Naive thymus-derived CD4-positive, alpha-beta T cell (primary cell): ENCODE measurements at places on chromosomes 12 and 14. TPM values are rescaled to one million over a fixed set of nuclear protein-coding genes. Genes with fewer than 3 reads are reported as not detected.

TBX3 gene
- not detected for total RNA-seq

PKP2 gene
- total RNA-seq = 0.32 TPM

ETV6 gene
- total RNA-seq = 62.1 and 63.0 TPM in 2 replicates

ENDOU gene
- total RNA-seq = not detected

PTCSC3 gene
- total RNA-seq = not detected

SLCO1A2 gene
- not detected in 2 replicates for total RNA-seq

GRCh38 chr14:104382361-104383087, 197.0 kb upstream of the C14orf180 start:
- H3K27me3 ChIP-seq = no peaks in the 10 kb centered on the region
- no peaks in the 10 kb centered on the region for H3K4me1 ChIP-seq
- H3K36me3 ChIP-seq = no peaks in the 10 kb centered on the region

- no peaks in the 10 kb centered on the region for H3K4me1 ChIP-seq
- peaks cover 5% of the 10 kb centered on the region for H3K36me3 ChIP-seq
- H3K27ac ChIP-seq = no peak overlapping the region
- DNase-seq = no peak
- no peaks in the 10 kb centered on the region for H3K27me3 ChIP-seq
- no peak overlapping the region for H3K4me3 ChIP-seq
These were observed 116.9 kb upstream of the ATF1 start for GRCh38 chr12:50647031-50647430.

GRCh38 chr12:108855284-108856169, 1.9 kb downstream of the SSH1 start:
- peaks cover 23% of the 10 kb centered on the region for H3K4me1 ChIP-seq
- H3K27me3 ChIP-seq = no peaks in the 10 kb centered on the region
- H3K4me3 ChIP-seq = no peak overlapping the region
- H3K27ac ChIP-seq = peak overlapping the region; percentile 62

- no peaks in the 10 kb centered on the region for H3K27me3 ChIP-seq
- peak overlapping the region; percentile 47 for H3K4me3 ChIP-seq
- H3K27ac ChIP-seq = no peak overlapping the region
- peak; percentile 31 for DNase-seq
- no peaks in the 10 kb centered on the region for H3K4me1 ChIP-seq
- no peaks in the 10 kb centered on the region for H3K36me3 ChIP-seq
These were observed 68.6 kb upstream of the MAX start for GRCh38 chr14:65170768-65171507.

DNA sequence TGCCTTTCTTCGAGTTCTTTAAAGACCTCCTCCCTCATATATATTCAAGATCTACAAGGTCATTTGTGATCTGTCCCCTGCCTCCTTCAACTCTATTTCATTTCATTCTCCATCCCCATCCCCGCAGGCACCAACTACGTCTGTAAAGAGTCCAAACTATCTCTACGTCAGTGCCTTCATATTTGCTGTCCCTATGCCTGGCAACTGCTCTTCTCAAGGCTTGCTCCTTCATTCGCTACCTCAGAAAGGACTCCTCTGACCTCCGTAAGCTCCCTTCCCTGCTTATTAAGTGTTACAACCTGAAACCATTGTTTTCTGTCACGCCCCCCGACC, 650 bp downstream of the LLPH start:
- peaks cover 23% of the 10 kb centered on the region for H3K4me1 ChIP-seq
- peak overlapping the region; percentile 87 for H3K27ac ChIP-seq
- no peak for DNase-seq
- H3K27me3 ChIP-seq = no peaks in the 10 kb centered on the region
- H3K4me3 ChIP-seq = peak overlapping the region; percentile 99
- no peaks in the 10 kb centered on the region for H3K36me3 ChIP-seq

DNA sequence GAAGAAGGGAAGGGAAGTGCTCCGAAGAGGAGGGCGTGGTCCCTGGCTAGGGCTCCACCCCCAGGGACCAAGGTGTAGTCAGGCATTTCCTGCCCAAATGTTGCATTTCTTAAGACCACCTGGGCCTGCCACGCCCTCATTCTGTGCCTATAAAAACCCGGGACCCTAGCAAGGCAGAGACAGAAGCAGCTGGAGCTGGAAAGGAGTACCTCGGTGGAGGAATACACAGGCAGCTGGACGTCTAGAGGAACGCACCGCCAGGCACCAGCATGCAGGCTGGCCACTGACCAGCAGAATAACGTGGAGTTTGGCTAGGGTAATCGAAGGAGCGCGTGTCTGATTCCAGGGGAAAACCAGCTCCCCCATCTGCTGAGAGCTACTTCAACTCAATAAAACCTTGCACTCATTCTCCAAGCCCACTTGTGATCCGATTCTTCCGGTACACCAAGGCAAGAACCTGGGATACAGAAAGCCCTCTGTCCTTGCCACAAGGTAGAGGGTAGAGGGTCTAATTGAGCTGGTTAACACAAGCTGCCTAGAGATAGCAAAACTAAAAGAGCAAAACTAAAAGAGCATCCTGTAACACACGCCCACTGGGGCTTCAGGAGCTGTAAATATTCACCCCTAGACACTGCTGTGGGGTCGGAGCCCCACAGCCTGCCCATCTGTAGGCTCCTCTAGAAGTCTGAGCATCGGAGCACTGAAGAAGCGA, 21.0 kb downstream of the CFL2 start:
- DNase-seq = peak; percentile 8
- H3K4me3 ChIP-seq = no peak overlapping the region
- no peaks in the 10 kb centered on the region for H3K36me3 ChIP-seq
- H3K27me3 ChIP-seq = no peaks in the 10 kb centered on the region
- peaks cover 5% of the 10 kb centered on the region for H3K4me1 ChIP-seq

GRCh38 chr14:61177279-61178225, 103.6 kb downstream of the TMEM30B start:
- no peak overlapping the region for H3K27ac ChIP-seq
- peaks cover 8% of the 10 kb centered on the region for H3K4me1 ChIP-seq
- no peaks in the 10 kb centered on the region for H3K27me3 ChIP-seq
- H3K4me3 ChIP-seq = peak overlapping the region; percentile 22

DNA sequence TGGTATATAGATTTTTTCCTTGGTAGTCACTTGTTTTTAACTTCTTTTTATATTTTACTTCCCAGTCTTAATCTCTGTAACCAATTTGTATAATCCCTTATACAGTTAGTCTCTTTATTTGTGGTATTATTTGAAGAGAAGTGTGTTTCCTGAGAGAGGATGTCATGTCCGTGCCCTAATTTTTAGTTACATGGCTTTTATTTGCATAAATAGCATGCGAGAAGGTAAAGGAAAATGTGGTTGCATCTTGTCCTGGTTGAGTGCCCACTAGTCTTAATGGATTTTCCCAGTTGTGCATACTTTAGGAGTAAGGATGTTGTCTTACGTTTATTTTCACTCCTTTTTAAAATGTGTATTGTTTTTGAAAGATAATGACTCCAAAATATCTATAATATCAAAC, 27.5 kb downstream of the RAP1B start:
- H3K27ac ChIP-seq = no peak overlapping the region
- H3K4me1 ChIP-seq = peaks cover 76% of the 10 kb centered on the region
- peaks cover 5% of the 10 kb centered on the region for H3K36me3 ChIP-seq
- no peak for DNase-seq
- no peaks in the 10 kb centered on the region for H3K27me3 ChIP-seq

GRCh38 chr12:28443337-28443736, 253.1 kb downstream of the CCDC91 start:
- no peak overlapping the region for H3K4me3 ChIP-seq
- no peak overlapping the region for H3K27ac ChIP-seq
- H3K36me3 ChIP-seq = no peaks in the 10 kb centered on the region

GRCh38 chr12:68364328-68364727, 32.2 kb upstream of the MDM1 start:
- peak overlapping the region; percentile 80 for H3K27ac ChIP-seq
- H3K27me3 ChIP-seq = no peaks in the 10 kb centered on the region
- no peak for DNase-seq
- H3K36me3 ChIP-seq = no peaks in the 10 kb centered on the region

GRCh38 chr12:12267742-12268200, 927 bp upstream of the LRP6 start:
- H3K27ac ChIP-seq = no peak overlapping the region
- DNase-seq = no peak
- H3K4me1 ChIP-seq = peaks cover 8% of the 10 kb centered on the region
- peak overlapping the region; percentile 86 for H3K4me3 ChIP-seq

- no peaks in the 10 kb centered on the region for H3K36me3 ChIP-seq
- H3K4me3 ChIP-seq = no peak overlapping the region
- H3K27ac ChIP-seq = no peak overlapping the region
- DNase-seq = no peak
- H3K27me3 ChIP-seq = no peaks in the 10 kb centered on the region
- no peaks in the 10 kb centered on the region for H3K4me1 ChIP-seq
These were observed 77.6 kb upstream of the SLC35F4 start for GRCh38 chr14:57943541-57943940.

DNA sequence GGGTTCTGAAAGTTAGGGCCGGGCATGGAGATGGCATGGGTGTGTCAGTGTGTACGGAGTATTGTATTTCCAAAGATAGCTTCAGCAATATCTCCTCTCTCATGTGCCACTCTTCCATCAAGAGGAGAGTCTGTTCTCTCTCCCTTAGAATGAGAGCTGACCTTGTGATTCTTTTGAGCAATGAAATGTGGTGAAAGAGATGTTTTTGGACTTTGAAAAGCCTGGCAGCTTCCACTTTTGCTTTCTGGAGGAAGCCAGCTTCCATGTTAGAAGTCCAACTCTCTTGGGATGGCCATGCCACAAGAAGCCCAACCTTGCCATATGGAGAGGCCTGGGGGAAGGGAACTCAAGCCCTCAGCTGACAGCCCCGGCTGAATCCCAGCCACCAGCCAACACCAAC, 72.4 kb upstream of the GZMB start:
- H3K36me3 ChIP-seq = no peaks in the 10 kb centered on the region
- H3K4me1 ChIP-seq = no peaks in the 10 kb centered on the region
- no peak for DNase-seq
- H3K27ac ChIP-seq = no peak overlapping the region
- H3K27me3 ChIP-seq = no peaks in the 10 kb centered on the region

GRCh38 chr14:33796356-33796755, 154.5 kb downstream of the EGLN3 start:
- H3K27me3 ChIP-seq = no peaks in the 10 kb centered on the region
- H3K4me3 ChIP-seq = no peak overlapping the region
- no peak for DNase-seq
- H3K36me3 ChIP-seq = no peaks in the 10 kb centered on the region
- no peak overlapping the region for H3K27ac ChIP-seq

DNA sequence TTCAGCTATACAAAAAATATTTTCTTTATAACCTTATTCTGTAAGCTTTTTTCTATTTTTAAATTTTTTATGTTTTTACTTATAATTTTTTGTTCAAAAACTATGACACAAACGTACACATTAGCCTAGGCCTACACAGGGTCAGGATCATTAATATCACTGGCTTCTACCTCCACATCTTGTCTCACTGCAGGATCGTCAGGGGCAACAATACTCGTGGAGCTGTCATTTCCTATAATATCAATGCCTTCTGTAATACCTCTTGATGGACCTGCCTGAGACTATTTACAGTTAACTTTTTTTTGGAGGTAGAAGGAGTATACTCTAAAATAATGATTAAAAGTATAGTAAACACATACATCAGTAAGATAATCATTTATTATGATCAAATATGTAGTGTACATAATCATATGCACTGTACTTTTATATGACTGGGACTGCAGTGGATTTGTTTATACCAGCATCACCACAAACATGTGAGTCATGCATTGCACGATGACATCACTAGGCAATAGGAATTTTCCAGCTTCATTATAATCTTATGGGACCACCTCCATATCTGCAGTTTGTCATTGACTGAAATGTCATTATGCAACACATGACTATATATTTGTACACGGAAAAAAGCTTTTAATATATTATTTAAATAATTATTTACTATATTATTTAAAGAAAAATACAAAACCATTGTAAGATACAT, 18.5 kb upstream of the PMCH start:
- no peak overlapping the region for H3K27ac ChIP-seq
- H3K27me3 ChIP-seq = no peaks in the 10 kb centered on the region
- no peak overlapping the region for H3K4me3 ChIP-seq
- H3K4me1 ChIP-seq = no peaks in the 10 kb centered on the region

DNA sequence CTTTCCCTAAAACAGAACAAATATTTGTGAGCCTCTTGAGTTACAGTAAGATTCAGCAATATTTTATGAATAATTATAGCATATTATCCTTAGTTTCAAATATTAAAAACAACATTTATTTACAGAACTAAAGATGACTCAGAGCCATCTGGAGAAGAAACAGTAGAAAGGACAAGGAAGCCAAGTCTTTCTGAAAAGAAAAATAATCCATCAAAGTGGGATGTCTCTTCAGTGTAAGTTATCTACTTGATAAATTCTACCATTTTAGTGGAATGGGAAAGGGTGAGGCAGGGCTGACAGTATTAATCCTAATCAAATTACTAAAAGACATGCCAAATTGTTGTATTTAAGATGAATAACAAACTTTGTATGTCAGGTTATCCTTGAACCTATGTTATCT, 88.1 kb downstream of the DNAI7 start:
- H3K27me3 ChIP-seq = no peaks in the 10 kb centered on the region
- no peak overlapping the region for H3K4me3 ChIP-seq
- H3K4me1 ChIP-seq = no peaks in the 10 kb centered on the region
- DNase-seq = no peak
- H3K36me3 ChIP-seq = peaks cover 6% of the 10 kb centered on the region
- no peak overlapping the region for H3K27ac ChIP-seq

- peaks cover 3% of the 10 kb centered on the region for H3K36me3 ChIP-seq
- H3K4me3 ChIP-seq = peak overlapping the region; percentile 81
- H3K27me3 ChIP-seq = no peaks in the 10 kb centered on the region
These were observed 1.2 kb downstream of the CPSF6 start for GRCh38 chr12:69240631-69240995.

GRCh38 chr12:91053951-91054715, 3.7 kb downstream of the KERA start:
- H3K27me3 ChIP-seq = no peaks in the 10 kb centered on the region
- H3K4me1 ChIP-seq = no peaks in the 10 kb centered on the region
- H3K27ac ChIP-seq = no peak overlapping the region

DNA sequence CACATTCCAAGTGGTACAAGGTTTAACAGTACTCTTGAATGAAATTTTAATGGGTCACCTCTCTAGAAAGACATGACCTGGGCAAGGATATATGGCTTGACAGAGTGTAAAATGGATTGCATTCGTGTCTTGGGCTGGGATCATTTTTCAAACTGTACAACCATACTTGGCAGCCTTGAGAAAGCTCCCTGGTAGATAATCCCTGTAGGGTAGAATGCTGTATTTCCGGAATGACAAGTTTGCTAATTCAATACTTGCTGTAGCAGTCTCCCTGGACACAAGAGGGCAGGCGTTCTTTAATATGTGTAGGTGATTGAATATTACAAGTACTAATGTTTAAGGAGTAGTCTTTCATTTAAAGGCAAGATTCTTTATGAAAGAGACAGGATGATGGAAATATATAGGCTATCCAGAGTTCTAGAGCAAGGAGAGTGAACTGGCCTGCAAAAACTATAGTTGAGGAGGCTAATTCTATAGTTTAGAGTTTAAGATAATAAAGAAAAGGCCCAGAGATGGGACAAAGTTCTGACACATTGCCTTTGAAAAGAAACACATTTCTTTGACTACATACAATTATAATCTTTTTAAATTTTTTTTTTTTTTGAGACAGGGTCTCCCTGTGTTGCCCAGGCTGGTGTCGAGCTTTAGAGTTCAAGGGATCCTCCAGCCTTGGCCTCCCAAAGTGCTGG, 53.4 kb downstream of the PLBD1 start:
- no peak for DNase-seq
- no peak overlapping the region for H3K27ac ChIP-seq
- H3K4me1 ChIP-seq = no peaks in the 10 kb centered on the region
- H3K27me3 ChIP-seq = no peaks in the 10 kb centered on the region
- no peak overlapping the region for H3K4me3 ChIP-seq
